ENCODE measurements at places on chromosomes 6 and 20. TPM values are rescaled to one million over a fixed set of nuclear protein-coding genes. Genes with fewer than 3 reads are reported as not detected.

DNA sequence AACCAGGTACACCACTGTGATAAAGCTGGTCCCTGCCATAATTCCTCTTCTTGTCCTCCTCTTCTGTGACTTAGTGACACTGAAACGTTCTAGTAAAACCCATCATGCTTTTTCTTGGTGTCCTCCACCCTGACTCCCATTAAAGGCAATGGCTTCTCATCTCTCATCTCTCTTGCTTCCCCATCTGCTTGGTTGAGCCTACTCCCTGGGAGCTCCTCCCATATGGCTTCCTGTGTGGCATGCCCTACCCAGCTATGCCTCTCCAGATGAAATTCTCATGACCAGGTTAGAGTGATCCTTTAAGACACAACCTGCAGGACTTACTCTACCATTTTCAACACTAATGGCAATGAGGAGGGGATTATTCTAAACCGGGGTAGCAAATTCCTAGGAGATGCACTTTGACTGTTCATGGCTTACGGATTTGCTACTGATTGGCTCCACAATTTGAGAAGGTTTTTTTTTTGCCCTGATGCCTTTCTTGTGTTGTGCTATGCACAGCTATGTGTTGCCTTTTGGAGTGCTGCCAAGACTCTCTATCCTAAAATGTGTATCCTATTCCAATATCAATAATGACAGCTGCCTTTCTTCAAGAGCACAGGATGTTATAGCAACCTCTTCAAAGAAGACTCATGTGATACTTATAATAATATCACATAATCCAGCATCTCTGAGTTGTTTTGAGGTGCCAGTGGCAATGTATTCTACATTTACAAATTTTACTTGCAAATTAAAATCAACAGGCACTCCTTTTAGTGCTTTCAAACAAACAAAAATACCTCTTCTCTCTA is 6.1 kb downstream of the SIRPG start:
- no peaks in the 10 kb centered on the region for H3K27me3 ChIP-seq
- no peaks in the 10 kb centered on the region for H3K4me1 ChIP-seq
- H3K27ac ChIP-seq = no peak overlapping the region
- H3K36me3 ChIP-seq = no peaks in the 10 kb centered on the region
- H3K4me3 ChIP-seq = no peak overlapping the region

- no peak overlapping the region for H3K27ac ChIP-seq
- no peak overlapping the region for H3K4me3 ChIP-seq
- no peaks in the 10 kb centered on the region for H3K36me3 ChIP-seq
- peaks cover 3% of the 10 kb centered on the region for H3K27me3 ChIP-seq
Observed at GRCh38 chr6:30511169-30511546, 21.8 kb downstream of the HLA-E start.

SUMO4 gene
- 2.1 TPM for total RNA-seq

- H3K4me1 ChIP-seq = no peaks in the 10 kb centered on the region
- no peaks in the 10 kb centered on the region for H3K36me3 ChIP-seq
- no peak overlapping the region for H3K27ac ChIP-seq
- no peak for DNase-seq
- H3K4me3 ChIP-seq = no peak overlapping the region
- no peaks in the 10 kb centered on the region for H3K27me3 ChIP-seq
Observed at GRCh38 chr6:28856620-28857005, 67.2 kb downstream of the TRIM27 start.

DNA sequence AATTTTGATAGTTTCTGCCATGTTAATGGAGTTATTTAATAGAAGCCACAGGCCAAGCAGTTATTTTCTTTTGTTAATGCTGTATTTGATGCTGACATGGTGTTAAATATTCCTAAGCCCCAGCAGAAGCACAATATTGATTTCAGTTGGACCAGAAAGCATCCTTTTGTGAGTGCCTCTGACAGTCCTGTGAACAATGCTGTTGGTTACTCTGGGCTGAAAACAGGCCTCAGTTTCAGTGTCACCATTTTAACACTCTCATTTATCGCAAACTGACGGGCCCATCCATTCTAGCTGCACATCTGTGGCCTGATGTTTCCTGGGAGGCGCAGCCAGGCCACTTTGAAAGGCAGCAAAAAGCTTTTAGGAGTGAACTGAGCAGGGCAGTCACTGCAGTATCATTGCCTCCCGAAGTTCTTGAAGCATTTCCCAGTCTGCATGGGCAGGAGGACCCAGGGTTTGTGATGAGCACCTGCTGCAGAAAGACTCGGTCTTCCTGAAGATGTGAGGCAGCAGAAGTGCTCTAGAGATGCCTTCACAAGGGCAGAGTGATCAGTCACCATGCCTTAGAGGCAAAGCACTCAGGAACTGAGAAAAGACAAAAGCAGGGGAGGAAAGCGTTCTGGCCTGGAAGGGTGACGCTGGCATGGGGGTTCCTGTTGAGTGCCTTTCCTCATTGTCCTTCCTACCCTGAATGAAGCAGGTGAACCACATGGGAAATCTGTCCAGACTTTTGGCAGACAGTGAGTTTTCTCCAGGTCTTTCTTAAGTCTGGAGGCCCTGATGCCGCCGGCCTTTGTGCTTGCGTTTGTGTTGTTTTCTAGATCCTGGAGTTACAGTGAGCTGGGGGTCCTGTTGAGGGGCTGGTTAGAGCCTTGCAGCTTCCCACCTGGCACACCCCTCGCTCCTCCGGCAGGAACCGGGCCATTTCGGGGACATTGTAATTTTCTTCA is 74.0 kb downstream of the ZDHHC14 start:
- no peaks in the 10 kb centered on the region for H3K27me3 ChIP-seq
- H3K4me1 ChIP-seq = no peaks in the 10 kb centered on the region
- DNase-seq = peak; percentile 39

DNA sequence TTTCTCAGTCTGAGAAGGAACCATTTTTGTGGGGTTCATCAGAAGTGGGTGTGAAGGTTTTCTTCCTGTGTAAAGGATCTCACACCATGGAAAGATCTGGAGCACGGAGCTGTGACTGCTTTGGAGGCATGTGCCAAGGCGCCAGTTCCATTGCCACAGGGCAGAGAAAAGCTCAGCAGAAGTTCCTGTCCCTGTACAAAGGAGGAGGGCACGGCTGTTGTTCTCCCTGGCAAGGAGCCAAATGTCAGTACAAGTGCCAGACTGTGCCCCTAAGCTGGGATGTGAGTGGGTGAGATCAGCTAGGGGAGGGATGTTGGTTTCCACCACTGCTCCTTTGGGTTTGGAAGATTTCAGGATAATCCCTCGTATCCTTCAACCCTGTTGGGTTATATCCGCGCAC is 117.3 kb downstream of the CRYBG1 start:
- no peaks in the 10 kb centered on the region for H3K27me3 ChIP-seq
- no peak for DNase-seq
- H3K4me1 ChIP-seq = no peaks in the 10 kb centered on the region
- no peak overlapping the region for H3K4me3 ChIP-seq
- H3K36me3 ChIP-seq = no peaks in the 10 kb centered on the region

DNA sequence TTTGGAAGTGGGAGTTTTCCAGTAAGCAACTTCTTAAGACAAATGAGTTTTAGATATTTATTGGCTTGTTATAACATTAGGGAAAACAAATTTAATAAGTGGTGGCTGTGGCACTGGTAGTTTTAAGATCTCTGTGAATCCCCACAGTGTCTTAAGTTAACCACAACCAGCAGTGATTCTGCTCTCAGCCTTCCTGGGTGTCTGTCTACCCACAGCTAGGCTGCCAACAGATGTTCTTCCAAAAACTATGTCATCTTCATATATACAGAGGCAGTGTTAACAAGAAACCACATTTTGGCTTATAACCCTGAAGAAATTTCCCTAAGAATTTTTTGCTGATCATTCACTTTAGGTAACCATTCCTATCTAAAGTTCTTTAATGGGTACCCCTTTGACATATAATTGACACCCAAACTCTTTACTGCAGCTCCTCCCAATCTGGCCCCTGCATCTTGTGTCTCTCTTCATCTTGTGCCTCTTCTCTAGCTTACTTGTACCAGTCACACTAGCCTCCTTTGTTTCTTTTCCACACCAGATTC is 52.7 kb downstream of the TOP1 start:
- H3K27ac ChIP-seq = no peak overlapping the region
- peaks cover 12% of the 10 kb centered on the region for H3K4me1 ChIP-seq
- peaks cover 21% of the 10 kb centered on the region for H3K36me3 ChIP-seq
- DNase-seq = no peak
- H3K4me3 ChIP-seq = no peak overlapping the region

GRCh38 chr20:48195121-48195870 is 410.0 kb upstream of the SULF2 start:
- H3K4me3 ChIP-seq = no peak overlapping the region
- no peak overlapping the region for H3K27ac ChIP-seq
- no peaks in the 10 kb centered on the region for H3K27me3 ChIP-seq

GRCh38 chr20:4043796-4044195 is 28.4 kb upstream of the RNF24 start:
- no peak for DNase-seq
- no peaks in the 10 kb centered on the region for H3K36me3 ChIP-seq
- no peaks in the 10 kb centered on the region for H3K27me3 ChIP-seq
- peaks cover 2% of the 10 kb centered on the region for H3K4me1 ChIP-seq
- no peak overlapping the region for H3K4me3 ChIP-seq
- H3K27ac ChIP-seq = no peak overlapping the region

- no peaks in the 10 kb centered on the region for H3K27me3 ChIP-seq
- no peaks in the 10 kb centered on the region for H3K36me3 ChIP-seq
- H3K27ac ChIP-seq = no peak overlapping the region
- no peak for DNase-seq
Observed at GRCh38 chr6:86203044-86203443, 560.4 kb upstream of the SYNCRIP start.

DNA sequence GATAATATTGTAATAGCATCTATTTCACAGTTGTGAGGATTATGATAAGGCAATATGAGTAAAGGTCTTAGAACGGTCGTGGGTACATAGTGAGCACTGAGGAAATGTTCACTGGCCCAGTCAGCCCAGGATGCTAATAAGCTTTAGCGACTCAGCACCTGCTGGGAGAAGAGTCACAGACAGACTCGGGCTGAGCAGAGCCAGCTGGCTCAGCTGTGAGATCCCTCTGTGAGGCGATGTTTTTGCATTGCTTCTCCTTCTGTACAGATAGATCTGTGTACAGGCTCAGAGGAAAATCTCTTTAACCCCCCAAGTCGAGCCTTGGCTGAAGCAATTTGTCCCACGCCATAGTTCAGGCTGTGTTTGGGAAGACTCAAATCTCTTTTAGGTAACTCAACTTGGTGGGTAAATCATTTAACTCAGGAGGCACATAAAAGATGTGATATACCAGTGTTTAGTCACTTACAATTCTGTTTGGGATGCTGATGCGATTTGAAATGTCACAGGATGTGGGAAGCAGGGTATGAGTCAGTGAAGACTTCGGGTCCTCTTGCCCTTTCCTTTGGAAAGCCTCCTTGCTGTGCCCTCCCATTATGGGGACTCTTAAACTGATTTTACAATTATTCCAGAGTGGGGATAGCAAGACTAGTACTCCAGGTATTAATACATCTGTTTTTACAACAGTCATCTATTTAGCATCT is 53.1 kb downstream of the PHACTR1 start:
- no peaks in the 10 kb centered on the region for H3K4me1 ChIP-seq
- no peaks in the 10 kb centered on the region for H3K27me3 ChIP-seq
- no peaks in the 10 kb centered on the region for H3K36me3 ChIP-seq
- DNase-seq = no peak
- no peak overlapping the region for H3K27ac ChIP-seq

GRCh38 chr6:13486679-13487121 is 700 bp downstream of the GFOD1 start:
- H3K27me3 ChIP-seq = no peaks in the 10 kb centered on the region
- H3K4me1 ChIP-seq = peaks cover 38% of the 10 kb centered on the region
- peak overlapping the region; percentile 95 for H3K27ac ChIP-seq
- peak overlapping the region; percentile 93 for H3K4me3 ChIP-seq

- H3K4me3 ChIP-seq = no peak overlapping the region
- peak; percentile 86 for DNase-seq
- H3K27me3 ChIP-seq = no peaks in the 10 kb centered on the region
- H3K27ac ChIP-seq = no peak overlapping the region
Observed at GRCh38 chr6:5941188-5941587, 65.5 kb downstream of the NRN1 start.

DNA sequence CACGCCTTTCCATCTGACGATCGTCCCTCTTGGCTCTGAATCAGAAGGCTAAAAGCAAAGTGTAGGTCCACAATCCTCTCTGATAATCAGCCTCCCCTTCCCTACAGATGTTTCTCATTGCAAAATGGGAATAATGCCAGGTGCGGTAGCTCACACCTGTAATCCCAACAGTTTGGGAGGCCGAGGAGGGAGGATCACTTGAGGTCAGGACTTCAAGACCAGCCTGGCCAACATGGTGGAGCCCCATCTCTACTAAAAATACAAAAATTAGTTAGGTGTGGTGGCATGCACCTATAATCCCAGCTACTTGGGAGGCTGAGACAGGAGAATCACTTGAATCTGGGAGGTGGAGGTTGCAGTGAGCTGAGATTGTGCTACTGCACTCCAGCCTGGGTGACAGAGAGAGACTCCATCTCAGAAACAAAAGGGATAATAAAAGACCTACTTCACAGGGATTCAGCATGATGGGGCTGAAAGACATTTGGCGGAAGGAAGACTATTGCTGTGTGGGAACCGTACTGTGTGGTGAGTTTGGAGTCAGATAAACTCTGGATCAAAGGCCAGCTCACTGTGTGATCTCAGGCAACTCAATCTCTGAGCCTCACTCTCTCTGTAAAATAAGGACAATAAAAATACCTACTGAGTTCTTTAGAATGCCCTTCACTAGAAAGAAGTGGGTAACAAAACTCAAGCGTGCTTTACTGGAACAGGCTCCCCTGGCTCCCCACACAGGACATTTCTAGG is 15.9 kb upstream of the SLC9A8 start:
- H3K36me3 ChIP-seq = no peaks in the 10 kb centered on the region
- no peak for DNase-seq
- no peaks in the 10 kb centered on the region for H3K4me1 ChIP-seq

- no peaks in the 10 kb centered on the region for H3K4me1 ChIP-seq
- H3K4me3 ChIP-seq = no peak overlapping the region
- H3K36me3 ChIP-seq = no peaks in the 10 kb centered on the region
- H3K27ac ChIP-seq = no peak overlapping the region
- H3K27me3 ChIP-seq = no peaks in the 10 kb centered on the region
- DNase-seq = no peak
Observed at GRCh38 chr6:51049983-51050877, 231.6 kb downstream of the TFAP2B start.

CHRNA4 gene
- not detected for total RNA-seq

RHAG gene
- 0.99 TPM for total RNA-seq

PLEKHG1 gene
- 15.0 TPM for total RNA-seq

ADA gene
- total RNA-seq = 9.6 TPM

DNA sequence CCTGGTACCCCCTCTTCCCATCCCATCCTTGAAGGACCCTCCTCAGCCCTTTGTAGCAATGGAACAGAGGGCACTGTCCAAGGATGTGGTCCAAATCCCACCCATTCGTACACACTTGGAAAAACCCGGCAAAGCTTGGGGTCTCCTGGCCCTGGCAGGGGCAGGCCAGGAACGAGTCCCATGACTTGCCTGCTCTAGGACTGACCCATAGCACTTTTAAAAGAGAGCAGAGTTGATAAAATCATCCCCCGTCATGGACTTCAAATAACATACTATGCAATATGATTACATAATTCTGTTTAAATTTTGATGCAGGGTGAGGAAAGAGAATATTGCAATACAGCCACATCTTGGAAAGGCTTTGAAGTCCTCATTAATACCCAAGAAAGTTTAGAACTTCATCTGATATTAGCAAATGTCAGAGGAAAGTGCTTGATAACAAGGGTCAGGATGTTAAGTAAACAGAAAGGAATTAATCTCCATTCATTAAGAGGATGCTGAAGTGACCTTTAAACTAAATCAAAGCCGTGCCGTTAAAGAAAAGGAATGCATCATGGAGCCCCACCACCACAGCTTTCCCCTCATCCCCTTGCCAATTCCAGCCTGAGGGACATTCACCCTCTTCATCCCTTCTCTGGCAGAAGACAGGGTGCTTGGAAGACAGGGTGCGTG is 60.7 kb upstream of the NXT1 start:
- no peaks in the 10 kb centered on the region for H3K27me3 ChIP-seq
- DNase-seq = no peak
- no peak overlapping the region for H3K27ac ChIP-seq
- H3K36me3 ChIP-seq = no peaks in the 10 kb centered on the region

Measured in esophagus muscularis mucosa (tissue), 4 donors.